ENCODE measurements at places on chromosomes 4 and X.

GRCh38 chr4:6250235-6250983 lies 19.2 kb upstream of the WFS1 start:
- no peak overlapping the region for H3K27ac ChIP-seq
- H3K27me3 ChIP-seq, result peaks cover 5% of the 10 kb centered on the region
- peaks cover 3% of the 10 kb centered on the region for H3K4me1 ChIP-seq
- no peak for DNase-seq
- no peaks in the 10 kb centered on the region for H3K36me3 ChIP-seq

GRCh38 chr4:1756893-1757779 lies 35.8 kb downstream of the TACC3 start:
- no peaks in the 10 kb centered on the region for H3K36me3 ChIP-seq
- H3K27me3 ChIP-seq, result no peaks in the 10 kb centered on the region
- H3K4me3 ChIP-seq, result no peak overlapping the region

DNA sequence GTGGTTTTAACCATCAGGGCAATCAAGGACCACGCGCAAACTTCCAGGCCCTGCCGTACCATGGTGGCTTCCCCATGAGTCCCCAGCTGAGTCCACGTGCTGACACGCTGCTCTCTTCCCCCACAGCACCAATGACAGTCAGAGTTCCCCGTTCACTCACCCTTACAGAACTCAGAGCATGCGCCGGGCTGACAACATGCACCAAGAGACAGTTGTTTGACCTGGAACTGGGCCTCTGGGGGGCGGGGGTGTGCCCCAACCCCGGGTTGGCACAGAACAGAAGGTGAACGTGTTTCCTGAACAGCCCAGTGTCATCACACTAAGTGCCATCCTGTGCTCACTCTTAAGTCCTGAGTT lies 29.4 kb downstream of the IRF2 start:
- no peak for DNase-seq

- no peaks in the 10 kb centered on the region for H3K36me3 ChIP-seq
- peaks cover 2% of the 10 kb centered on the region for H3K27me3 ChIP-seq
- no peak for DNase-seq
- H3K27ac ChIP-seq, result no peak overlapping the region
- H3K4me3 ChIP-seq, result no peak overlapping the region
Measured at GRCh38 chrX:111410590-111411078, 1.4 kb downstream of the DCX start.

GRCh38 chrX:155612312-155613224 lies at the start of gene TMLHE:
Gene TMLHE (minus strand): TSS chrX:155612952. CDS start chrX:155545276, 67,676 bp downstream.
- peak within 1 kb of the TSS; percentile 96 for H3K27ac ChIP-seq
- DNase-seq, result peak; percentile 24
- H3K36me3 ChIP-seq, result no peaks in the 10 kb centered on the region
- H3K4me3 ChIP-seq, result peak within 1 kb of the TSS; percentile 94
- H3K27me3 ChIP-seq, result no peaks in the 10 kb centered on the region

DNA sequence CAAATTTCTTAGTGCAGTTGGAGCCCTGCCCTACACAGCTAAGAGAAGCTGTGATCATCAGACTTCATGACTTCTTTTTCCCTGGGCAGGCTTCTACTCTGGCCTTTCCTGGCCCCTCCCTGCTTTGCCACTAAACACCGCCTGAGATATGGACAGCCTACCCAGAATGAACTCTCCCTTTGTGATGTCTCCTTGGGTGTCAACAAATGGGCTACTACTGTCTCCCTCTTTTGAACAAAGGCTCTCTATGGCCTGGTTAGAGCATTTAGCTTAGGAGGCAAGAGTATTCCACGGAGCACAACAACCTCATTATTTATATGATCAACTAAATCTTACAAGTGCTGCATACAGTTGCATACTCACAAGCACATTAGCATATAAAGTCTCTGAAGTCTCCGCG lies 127.6 kb upstream of the HCCS start:
- H3K4me3 ChIP-seq, result no peak overlapping the region
- no peaks in the 10 kb centered on the region for H3K36me3 ChIP-seq
- H3K27me3 ChIP-seq, result no peaks in the 10 kb centered on the region
- no peak for DNase-seq
- no peak overlapping the region for H3K27ac ChIP-seq
- H3K4me1 ChIP-seq, result no peaks in the 10 kb centered on the region

DNA sequence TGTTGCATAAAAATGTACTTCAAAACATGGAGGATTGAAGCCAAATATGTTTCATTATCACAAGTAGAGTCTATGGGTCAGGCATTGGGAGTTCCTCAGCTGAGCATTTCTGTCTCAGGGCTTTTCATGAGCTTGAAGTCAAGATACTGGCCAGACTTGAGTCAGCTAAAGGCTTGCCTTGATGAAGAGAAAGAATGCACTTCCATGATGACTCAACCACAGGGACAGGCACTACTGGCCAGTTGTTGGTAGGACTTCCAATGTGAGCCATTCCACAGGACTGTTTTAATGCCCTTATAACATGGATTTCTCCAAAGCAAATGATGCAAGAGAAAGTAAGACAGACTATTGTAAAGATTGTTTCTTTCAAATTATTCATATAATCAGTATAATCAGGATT lies 895.6 kb downstream of the RAB28 start:
- H3K27me3 ChIP-seq, result no peaks in the 10 kb centered on the region
- no peaks in the 10 kb centered on the region for H3K4me1 ChIP-seq
- H3K36me3 ChIP-seq, result no peaks in the 10 kb centered on the region

- H3K4me1 ChIP-seq, result no peaks in the 10 kb centered on the region
- H3K27ac ChIP-seq, result no peak overlapping the region
- no peaks in the 10 kb centered on the region for H3K27me3 ChIP-seq
- peaks cover 69% of the 10 kb centered on the region for H3K36me3 ChIP-seq
Measured at GRCh38 chr4:122249357-122249756, 97.2 kb downstream of the BLTP1 start.

- no peak overlapping the region for H3K27ac ChIP-seq
- no peak for DNase-seq
- no peaks in the 10 kb centered on the region for H3K4me1 ChIP-seq
Measured at GRCh38 chr4:22237846-22238494, 277.9 kb downstream of the ADGRA3 start.

DNA sequence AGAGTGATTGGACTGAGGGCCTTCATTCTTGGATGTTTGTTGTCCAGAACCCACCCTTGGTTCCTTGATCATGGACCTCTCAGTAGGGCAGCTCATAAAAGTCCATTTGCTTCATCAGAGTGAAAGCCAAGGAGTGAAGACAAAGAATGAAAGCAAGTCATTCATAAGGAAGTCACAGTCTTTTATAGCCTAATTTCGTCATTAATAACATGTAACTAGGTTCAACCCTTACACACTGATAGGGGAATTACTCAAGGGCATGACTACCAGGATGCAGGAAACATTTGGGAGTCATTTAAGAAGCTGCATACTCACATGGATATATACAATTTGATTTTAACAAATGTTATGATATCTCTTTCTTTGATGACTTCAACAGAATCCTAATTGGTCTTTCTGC lies 95.2 kb downstream of the RPA4 start:
- no peaks in the 10 kb centered on the region for H3K27me3 ChIP-seq

DNA sequence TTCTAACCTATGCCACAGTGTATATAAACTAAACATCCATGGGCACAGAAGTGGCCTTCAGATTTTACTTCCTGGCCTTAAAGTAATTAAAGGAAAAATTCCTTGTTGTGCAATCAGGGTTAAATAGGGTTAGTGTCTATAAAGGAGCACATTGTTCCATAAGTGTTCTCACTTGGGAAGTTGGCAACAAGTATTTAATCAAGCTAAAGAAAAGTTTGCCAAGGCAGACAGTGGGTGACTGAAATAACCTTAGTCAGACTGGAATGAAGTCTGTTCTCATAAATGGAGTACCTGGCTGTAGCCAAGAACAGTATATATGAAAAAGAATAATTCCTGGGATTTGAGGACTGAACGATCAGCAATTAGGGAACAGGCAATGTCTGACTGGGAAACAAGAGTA lies 213.6 kb downstream of the HTR2C start:
- no peak overlapping the region for H3K27ac ChIP-seq
- no peaks in the 10 kb centered on the region for H3K27me3 ChIP-seq
- no peak overlapping the region for H3K4me3 ChIP-seq
- no peak for DNase-seq
- no peaks in the 10 kb centered on the region for H3K36me3 ChIP-seq

GRCh38 chrX:124275182-124275894 lies 57.1 kb upstream of the TEX13D start:
- no peaks in the 10 kb centered on the region for H3K4me1 ChIP-seq
- H3K27ac ChIP-seq, result no peak overlapping the region
- no peaks in the 10 kb centered on the region for H3K36me3 ChIP-seq
- DNase-seq, result no peak
- no peak overlapping the region for H3K4me3 ChIP-seq

GRCh38 chr4:109803924-109804571 lies 2.2 kb upstream of the CFI start:
- H3K36me3 ChIP-seq, result no peaks in the 10 kb centered on the region
- no peak overlapping the region for H3K27ac ChIP-seq
- no peaks in the 10 kb centered on the region for H3K4me1 ChIP-seq
- H3K27me3 ChIP-seq, result no peaks in the 10 kb centered on the region
- no peak overlapping the region for H3K4me3 ChIP-seq
- no peak for DNase-seq

DNA sequence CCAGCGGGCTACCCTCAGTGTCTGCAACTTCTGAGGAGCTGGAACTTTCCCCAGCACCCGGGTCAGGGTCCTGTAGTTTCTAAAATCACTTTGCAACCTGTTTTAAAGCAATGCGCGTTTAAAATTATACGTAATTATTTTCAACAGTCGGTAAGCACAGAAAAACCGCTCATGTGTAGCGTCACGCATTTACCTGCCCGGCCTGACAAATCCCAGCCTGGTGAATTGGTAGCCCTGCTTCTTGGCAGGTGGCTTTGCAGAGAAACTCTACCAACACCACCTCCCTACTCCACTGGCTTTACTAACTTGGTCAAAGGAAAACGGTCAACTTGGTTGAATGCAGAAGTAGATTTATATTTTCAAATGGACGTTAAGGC lies 640 bp downstream of the BANK1 start:
- peak overlapping the region; percentile 78 for H3K4me3 ChIP-seq
- DNase-seq, result no peak

- peaks cover 15% of the 10 kb centered on the region for H3K4me1 ChIP-seq
- H3K27me3 ChIP-seq, result no peaks in the 10 kb centered on the region
- no peak overlapping the region for H3K27ac ChIP-seq
Measured at GRCh38 chr4:163556177-163556576, 61.7 kb downstream of the TMA16 start.

- no peak for DNase-seq
- H3K27me3 ChIP-seq, result no peaks in the 10 kb centered on the region
- H3K27ac ChIP-seq, result no peak overlapping the region
- no peak overlapping the region for H3K4me3 ChIP-seq
- no peaks in the 10 kb centered on the region for H3K4me1 ChIP-seq
Measured at GRCh38 chr4:45186249-45186648, 459.9 kb upstream of the GNPDA2 start.

DNA sequence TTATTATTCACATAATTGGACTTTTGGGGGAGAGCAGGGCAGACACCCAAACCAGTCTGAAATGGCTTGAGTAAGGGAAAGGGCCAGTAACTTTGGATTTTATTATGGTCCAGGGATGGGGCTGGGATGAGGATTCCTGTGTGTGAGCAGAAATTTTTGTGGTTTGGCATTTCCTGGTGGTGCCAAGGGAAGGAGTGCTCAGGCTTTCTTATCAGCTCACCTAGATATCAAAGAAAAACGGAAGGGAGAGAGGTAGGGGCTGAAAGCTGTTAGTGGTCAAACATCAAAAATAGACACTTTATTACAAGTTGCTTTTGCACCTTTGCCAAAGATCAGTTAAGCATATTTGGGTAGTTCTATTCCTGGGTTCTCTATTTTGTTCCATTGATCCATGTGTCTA lies 128.5 kb upstream of the DIPK2B start:
- no peak overlapping the region for H3K27ac ChIP-seq
- H3K4me3 ChIP-seq, result no peak overlapping the region
- H3K4me1 ChIP-seq, result no peaks in the 10 kb centered on the region
- no peaks in the 10 kb centered on the region for H3K36me3 ChIP-seq
- H3K27me3 ChIP-seq, result no peaks in the 10 kb centered on the region
- DNase-seq, result no peak

GRCh38 chr4:103011378-103012025 lies 8.0 kb downstream of the SLC9B1 start:
- H3K4me3 ChIP-seq, result no peak overlapping the region
- H3K4me1 ChIP-seq, result no peaks in the 10 kb centered on the region
- DNase-seq, result no peak
- H3K27me3 ChIP-seq, result no peaks in the 10 kb centered on the region
- H3K27ac ChIP-seq, result no peak overlapping the region
- H3K36me3 ChIP-seq, result no peaks in the 10 kb centered on the region

GRCh38 chrX:35289952-35290351 lies 347.4 kb downstream of the FAM47B start:
- H3K27ac ChIP-seq, result no peak overlapping the region
- no peaks in the 10 kb centered on the region for H3K27me3 ChIP-seq
- H3K4me3 ChIP-seq, result no peak overlapping the region
- no peaks in the 10 kb centered on the region for H3K4me1 ChIP-seq
- H3K36me3 ChIP-seq, result no peaks in the 10 kb centered on the region

DNA sequence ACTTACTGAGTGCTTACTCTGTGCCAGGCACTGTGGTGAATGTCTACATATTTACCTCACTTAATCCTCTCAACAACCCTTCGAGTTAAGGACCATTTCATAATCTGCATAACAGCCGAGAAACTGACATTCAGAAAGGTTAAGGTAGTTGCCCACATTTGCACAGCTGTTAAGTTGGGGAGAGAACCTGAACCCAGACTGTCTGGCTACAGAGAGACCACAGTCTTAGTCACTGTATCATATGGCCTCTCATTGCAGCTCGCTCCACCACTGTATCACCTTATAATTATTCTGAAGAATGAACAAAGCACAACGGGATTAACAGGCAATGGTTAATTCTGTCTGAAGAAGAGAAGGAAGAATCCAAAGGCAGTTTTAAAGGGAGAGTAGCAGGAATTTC lies 98.5 kb downstream of the ADGRA3 start:
- no peak overlapping the region for H3K4me3 ChIP-seq
- H3K4me1 ChIP-seq, result no peaks in the 10 kb centered on the region
- H3K27me3 ChIP-seq, result no peaks in the 10 kb centered on the region
- DNase-seq, result no peak
- no peak overlapping the region for H3K27ac ChIP-seq

- no peak for DNase-seq
- H3K27ac ChIP-seq, result no peak overlapping the region
- H3K36me3 ChIP-seq, result no peaks in the 10 kb centered on the region
- no peaks in the 10 kb centered on the region for H3K27me3 ChIP-seq
- no peaks in the 10 kb centered on the region for H3K4me1 ChIP-seq
- no peak overlapping the region for H3K4me3 ChIP-seq
Measured at GRCh38 chr4:139943277-139943676, 210.7 kb downstream of the MAML3 start.

GRCh38 chr4:66568001-66568400 lies 897.7 kb upstream of the EPHA5 start:
- H3K27me3 ChIP-seq, result no peaks in the 10 kb centered on the region
- no peak for DNase-seq
- no peaks in the 10 kb centered on the region for H3K36me3 ChIP-seq
- H3K4me1 ChIP-seq, result no peaks in the 10 kb centered on the region
- no peak overlapping the region for H3K4me3 ChIP-seq

GRCh38 chr4:84028340-84028739 lies 470.8 kb downstream of the NKX6-1 start:
- no peaks in the 10 kb centered on the region for H3K27me3 ChIP-seq
- DNase-seq, result no peak
- H3K27ac ChIP-seq, result no peak overlapping the region
- H3K4me3 ChIP-seq, result no peak overlapping the region
